Activated CD8-positive, alpha-beta memory T cell treated with anti-CD3 and anti-CD28 coated beads for 36 hours (primary cell): ENCODE measurements at places on chromosomes 7 and 10. TPM values are rescaled to one million over a fixed set of nuclear protein-coding genes. Genes with fewer than 3 reads are reported as not detected.

CLEC2L gene
- not detected for total RNA-seq

PDE1C gene
- total RNA-seq: not detected

ATRNL1 gene
- total RNA-seq: 0.17 TPM

ECHDC3 gene
- 0.73 TPM for total RNA-seq

MGAM2 gene
- total RNA-seq: not detected

ANKRD2 gene
- total RNA-seq: not detected

GBX1 gene
- total RNA-seq: not detected

STOX1 gene
- total RNA-seq: 0.40 TPM

CD36 gene
- not detected for total RNA-seq

SPACDR gene
- 1.4 TPM for total RNA-seq

TMEM209 gene
- 52.0 TPM for total RNA-seq

EPO gene
- 0.15 TPM for total RNA-seq

ITPRID1 gene
- not detected for total RNA-seq

PTF1A gene
- not detected for total RNA-seq

NOS3 gene
- total RNA-seq: 9.1 TPM

ARL3 gene
- total RNA-seq: 9.0 TPM

ACSM6 gene
- total RNA-seq: not detected

OR13A1 gene
- not detected for total RNA-seq

MMD2 gene
- total RNA-seq: not detected

KBTBD2 gene
- total RNA-seq: 22.1 TPM

MAT1A gene
- not detected for total RNA-seq

ARMC3 gene
- not detected for total RNA-seq

PNPLA8 gene
- 16.9 TPM for total RNA-seq

SPDYE5 gene
- total RNA-seq: not detected

OLAH gene
- total RNA-seq: 0.17 TPM

FHIP2A gene
- 20.9 TPM for total RNA-seq

CYP3A4 gene
- total RNA-seq: not detected

NEUROG3 gene
- not detected for total RNA-seq
